ENCODE measurements at places on chromosomes 1 and 21. TPM values are rescaled to one million over a fixed set of nuclear protein-coding genes. Genes with fewer than 3 reads are reported as not detected.
A peak's percentile ranks its signal among the peaks of the same experiment; 100 is the strongest.

- peak; percentile 68 for DNase-seq
Measured at GRCh38 chr1:155978325-155978972, at the start of gene ARHGEF2. Gene ARHGEF2 (minus strand): TSS chr1:155978547. CDS start chr1:155978427, 120 bp downstream.

GRCh38 chr1:54885807-54886723, 930 bp downstream of the DHCR24 start:
- no peak for DNase-seq

DNA sequence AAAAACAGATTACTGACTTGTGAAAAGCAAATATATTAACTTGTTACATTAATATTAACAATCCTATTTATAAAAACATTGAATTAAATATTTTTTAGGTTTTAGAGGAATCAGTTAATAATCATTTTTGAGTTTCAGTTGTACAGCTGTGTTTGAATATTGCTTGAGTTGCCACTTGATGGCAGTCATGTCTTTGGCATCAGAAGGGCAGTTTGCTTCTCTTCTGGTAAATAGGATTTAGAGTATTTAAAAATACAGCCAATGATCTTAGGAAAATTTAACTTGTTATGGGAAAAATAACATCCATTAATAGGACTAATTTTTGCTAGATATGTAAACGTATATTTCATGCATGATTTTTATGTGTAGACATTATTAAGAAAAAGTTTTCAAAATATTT, 234.1 kb downstream of the NCAM2 start:
- DNase-seq, result no peak

Gene GMEB1
- total RNA-seq, result 11.9 TPM

Gene ANKRD65
- 10.2 TPM for total RNA-seq

Gene CSMD2
- total RNA-seq, result 0.33 TPM

Gene XCL2
- not detected for total RNA-seq

- DNase-seq, result no peak
Measured at GRCh38 chr1:204134103-204134502, 17.7 kb downstream of the ETNK2 start.

GRCh38 chr1:65467536-65467935, 47.1 kb downstream of the LEPR start:
- DNase-seq, result no peak

DNA sequence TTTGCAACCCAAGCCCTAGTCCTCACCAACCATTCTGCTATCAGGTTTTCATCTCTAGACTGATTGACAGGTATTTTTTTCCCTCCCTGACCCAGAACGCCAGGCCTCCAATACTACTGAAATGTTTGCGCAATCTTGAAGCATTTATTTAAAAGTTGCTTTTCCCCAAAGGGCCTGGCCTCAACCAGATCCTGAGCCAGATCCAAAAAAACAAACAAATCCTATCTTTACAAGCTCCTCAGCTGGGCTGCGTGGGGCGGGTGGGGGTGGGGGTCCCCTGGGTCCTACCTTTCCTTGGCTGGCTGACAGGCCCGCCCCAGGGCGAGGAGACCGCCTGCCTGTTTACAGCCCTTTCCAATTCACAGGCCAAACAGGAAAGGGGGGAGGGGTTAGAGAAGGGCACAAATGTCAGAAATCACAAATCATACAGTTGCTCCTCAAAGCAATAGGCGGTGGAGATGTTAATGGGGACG, 98.8 kb downstream of the FOXD2 start:
- no peak for DNase-seq

DNA sequence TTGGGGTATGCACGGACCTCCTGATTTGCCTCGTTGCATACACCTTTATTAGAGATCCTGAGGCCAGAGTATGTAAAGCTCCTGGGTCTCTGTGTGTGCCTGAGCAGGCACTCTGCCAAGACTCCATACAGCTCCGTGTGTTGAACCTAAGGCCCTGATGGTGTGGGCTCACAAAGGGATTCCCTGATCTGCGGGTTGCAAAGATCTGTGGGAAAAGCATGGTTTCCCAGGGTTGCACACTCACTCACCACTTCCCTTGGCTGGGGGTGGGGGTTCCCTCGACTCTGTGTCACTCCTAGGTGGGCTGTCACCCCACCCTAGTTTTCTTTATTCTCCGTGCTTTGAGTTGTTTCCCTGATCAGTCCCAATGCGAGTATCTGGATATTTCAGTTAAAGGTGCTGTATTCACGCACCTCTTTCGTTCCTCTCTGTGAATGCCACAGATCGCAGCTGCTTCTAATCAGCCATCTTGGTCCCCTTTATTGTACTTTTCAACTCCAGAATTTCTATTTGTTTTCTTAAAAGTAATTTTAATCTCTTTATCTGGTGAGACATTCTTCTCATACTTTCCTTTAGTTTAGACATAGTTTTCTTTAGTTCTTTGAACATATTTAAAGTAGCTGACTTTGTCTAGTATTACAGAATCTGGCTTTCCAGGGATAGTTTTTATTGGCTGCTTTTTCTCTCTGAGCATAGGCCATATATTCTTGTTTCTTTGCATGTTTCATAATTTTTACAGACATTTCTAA, 39.0 kb upstream of the F3 start:
- no peak for DNase-seq

DNA sequence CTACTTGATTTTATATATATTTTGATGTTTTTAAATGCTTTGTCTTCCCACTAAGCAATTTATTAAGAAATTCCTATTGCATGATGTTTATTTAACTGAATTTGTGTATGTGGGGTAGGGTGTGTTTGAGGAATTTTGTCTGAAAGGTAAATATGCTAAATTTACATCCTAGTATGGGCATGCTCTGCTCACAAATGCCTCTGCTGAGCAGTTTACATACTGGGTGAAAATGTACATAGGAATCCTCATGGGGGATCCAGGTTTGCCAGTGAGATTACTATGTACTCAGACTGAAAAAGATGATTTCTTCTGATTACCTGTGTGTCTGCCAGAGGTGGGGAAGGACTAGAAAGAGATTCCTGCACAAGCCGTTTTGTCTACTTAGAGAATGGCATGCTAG, 126.6 kb downstream of the DISP1 start:
- DNase-seq, result no peak

Gene OVAAL
- not detected for total RNA-seq

Gene NCF2
- total RNA-seq, result 13.0 TPM

GRCh38 chr1:154095456-154096060, 59.3 kb downstream of the NUP210L start:
- no peak for DNase-seq

GRCh38 chr1:180577361-180577760, 18.6 kb downstream of the OVAAL start:
- DNase-seq, result no peak

Gene ITLN2
- total RNA-seq, result not detected

Gene GPR37L1
- not detected for total RNA-seq

GRCh38 chr1:25651036-25651640, 34.5 kb downstream of the MAN1C1 start:
- DNase-seq, result peak; percentile 10

GRCh38 chr1:57340334-57341070, 83.4 kb downstream of the DAB1 start:
- no peak for DNase-seq

DNA sequence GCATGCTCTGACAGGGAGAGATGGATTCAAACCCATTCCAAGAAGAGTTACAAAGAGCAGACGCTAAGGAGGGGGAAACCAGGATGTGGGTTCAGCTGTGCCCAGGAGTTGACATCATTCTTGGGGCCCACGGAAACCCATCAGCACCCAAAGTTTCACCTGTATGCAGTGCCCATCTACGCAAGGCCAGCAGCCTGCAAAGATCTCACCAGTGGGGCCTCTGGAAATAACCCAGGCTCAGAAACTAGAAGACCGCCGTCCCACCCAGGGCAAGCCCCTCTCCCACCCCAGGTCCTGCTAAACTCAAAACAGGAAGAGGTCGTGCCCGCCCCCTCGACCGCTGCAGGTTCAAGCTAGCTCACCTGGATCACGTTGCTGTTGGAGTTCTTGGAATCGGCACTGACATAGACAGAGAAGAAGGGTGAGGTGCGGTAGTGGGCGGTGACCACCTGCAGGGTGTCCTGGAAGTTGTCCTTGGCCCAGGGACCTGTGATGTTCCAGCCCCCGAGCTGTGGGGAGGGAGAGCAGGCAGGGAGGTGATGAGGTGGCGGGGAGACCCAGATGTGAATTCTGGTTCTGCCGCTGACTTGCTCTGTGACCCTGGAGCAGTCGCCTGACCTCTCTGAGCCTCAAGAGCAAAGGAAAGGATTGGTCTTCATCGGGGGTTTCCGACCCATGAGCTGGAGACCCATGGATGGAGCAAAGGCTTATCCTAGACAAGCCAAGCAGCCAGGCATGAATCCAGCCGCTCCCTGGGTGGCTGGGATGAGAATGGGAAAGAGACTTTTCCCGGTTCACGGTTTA, 31.7 kb downstream of the ECE1 start:
- no peak for DNase-seq

DNA sequence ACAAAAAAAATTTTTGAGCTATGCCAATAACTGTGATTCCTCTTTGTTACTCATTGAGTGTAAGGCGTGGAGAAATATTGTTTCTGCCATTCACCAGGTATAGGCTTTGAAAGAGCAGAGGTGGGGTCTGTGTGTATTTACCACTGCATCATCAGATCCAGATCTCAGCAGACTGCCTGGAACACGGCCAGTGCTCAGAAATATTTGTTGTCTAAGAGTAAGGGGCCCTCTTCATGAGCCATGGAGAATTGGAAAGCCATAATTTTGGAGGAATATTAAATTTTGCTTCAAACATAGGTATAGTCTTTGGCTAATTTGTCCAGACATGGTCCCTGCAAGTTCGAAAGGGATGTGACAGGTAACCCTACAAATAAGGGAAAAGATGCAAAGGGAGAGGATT, 231.3 kb upstream of the IRF2BP2 start:
- no peak for DNase-seq

DNA sequence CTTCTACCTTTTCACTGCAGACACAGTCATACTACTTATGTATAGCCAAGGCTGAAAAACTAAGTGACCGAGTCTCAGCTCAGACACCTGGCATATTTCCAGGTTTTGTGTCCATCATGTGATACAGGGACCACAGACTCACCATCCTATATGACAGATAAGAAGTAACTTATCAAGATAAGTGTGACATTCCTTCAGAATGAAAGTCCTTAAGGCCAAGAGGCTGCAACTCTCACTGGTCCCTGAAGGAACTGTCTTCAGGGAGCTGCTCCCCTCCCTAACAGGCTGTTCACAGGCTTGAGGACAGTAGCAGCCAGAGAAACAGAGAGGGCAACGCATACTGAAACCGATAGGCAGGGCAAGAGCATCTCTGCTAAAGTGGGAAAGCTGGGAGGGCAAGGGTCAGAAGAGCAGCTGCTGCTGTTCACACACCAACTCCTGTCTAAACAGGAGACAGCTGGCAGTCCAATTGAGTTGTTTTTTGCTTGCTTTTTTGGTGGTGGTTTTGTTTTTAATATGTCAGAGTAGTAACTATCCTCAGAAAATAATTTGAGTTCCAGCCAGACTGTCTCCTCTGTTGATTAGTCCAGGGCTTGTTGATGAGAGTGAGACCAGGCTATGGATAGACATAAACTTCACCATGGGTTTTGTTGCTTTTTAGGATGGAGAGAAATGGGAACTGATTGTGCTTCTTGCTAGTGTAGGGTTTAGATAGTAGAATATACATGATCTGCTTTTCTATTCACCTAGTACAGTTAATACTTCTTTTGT, 67.7 kb downstream of the MACF1 start:
- no peak for DNase-seq

DNA sequence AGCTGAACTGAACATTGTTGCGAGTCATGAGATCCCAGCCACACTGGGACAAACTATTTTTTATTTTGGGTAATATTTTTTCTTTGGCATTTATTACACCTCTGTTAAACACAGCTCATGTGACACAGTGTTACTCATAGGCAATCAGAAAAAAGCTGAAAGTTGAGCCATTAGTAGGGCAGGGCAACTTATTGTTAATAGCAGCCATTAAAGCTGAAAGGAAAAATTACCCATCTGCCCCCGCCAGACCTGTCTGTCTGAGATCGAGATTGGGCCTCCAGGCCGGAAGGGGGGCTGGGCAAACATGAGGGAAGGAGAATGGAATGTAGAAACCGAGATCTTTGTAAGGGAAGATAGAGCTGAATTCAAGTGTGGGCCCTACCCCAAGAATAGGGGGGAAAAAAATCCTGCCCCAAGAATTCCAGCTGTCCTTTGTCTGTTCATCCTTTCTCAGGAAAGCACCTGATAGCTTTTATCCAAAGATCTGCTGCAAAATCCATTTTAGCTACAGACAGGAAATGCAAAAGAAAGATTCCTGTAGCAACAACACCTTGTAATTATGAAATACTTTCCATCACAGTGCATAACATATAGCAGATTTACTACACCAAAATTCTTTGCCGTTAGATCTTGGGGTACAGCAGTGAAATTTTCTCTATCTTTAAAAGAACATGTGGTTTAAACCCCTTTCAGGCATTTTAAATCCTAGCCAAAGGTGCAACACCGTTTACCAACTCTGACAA, 212.8 kb downstream of the PBX1 start:
- no peak for DNase-seq

- DNase-seq, result no peak
Measured at GRCh38 chr1:174940646-174941175, 59.0 kb upstream of the CACYBP start.

GRCh38 chr1:26038477-26038876, 7.4 kb downstream of the SLC30A2 start:
- DNase-seq, result no peak

DNA sequence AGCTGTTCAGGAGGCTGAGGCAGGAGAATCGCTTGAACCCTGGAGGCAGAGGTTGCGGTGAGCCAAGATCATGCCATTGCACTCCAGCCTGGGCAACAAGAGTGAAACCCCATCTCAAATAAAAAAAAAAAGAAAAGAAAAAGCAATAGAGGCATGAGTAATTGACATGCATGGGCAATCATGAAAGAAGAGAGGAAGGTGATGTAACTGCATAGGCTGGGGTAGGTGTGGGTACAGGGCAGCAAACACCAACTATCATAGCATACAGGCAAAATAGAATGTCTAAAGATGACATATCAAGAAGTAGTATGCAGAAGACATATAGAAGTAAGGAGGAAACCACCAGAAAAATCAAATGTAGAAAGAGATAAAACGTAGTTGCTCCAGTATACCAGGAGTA, 19.0 kb upstream of the MGST3 start:
- no peak for DNase-seq

DNA sequence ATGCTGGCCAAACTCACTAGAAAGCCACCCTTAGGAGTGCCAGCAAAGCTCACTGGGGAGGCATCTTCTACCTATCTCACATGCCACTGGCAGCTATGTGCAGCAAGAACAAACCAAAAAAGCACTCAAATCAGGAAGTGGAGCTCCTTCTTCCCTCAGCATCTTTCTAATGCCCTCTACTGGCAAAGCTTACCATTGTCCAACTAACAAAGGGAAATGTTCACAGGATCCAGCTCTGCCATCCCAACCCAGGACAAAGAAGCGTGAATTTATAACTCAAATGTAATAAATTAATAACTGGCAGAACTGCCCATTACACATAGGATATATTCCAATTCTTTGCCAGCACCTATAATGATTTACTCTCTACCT, 38.9 kb downstream of the LEPR start:
- DNase-seq, result no peak

DNA sequence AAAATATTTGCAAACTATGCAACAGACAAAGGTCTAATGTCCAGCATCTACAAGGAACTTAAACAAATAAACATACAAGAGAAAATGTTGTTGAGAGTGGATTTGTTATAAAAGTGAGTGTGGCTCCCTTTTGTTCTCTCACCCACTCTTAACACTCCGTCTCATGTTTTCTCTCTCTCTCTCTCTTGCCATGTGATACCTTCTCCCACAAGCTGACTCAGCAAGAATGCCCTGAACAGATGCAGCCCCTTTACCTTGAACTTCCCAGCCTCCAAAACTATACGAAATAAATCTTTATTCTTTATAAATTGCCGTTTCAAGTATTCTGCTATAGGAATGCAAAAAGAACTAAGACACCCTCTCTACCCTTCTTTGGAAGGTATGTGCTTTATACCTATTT, 234.1 kb downstream of the ADGRL2 start:
- DNase-seq, result no peak

Gene CEP350
- total RNA-seq, result 79.0 TPM

Gene RGS16
- total RNA-seq, result 1.3 TPM

Data from breast epithelium (tissue), 4 donors.